ENCODE measurements at places on chromosomes 4 and X.
A peak's percentile ranks its signal among the peaks of the same experiment; 100 is the strongest.

GRCh38 chrX:84187533-84188319 is at the start of gene RPS6KA6:
Gene RPS6KA6, minus strand, starts transcription at chrX:84188199. Its CDS starts 300 bp downstream, at chrX:84187899.
- DNase-seq: no peak

GRCh38 chr4:170887396-170887795 is 797.6 kb upstream of the AADAT start:
- no peak for DNase-seq

DNA sequence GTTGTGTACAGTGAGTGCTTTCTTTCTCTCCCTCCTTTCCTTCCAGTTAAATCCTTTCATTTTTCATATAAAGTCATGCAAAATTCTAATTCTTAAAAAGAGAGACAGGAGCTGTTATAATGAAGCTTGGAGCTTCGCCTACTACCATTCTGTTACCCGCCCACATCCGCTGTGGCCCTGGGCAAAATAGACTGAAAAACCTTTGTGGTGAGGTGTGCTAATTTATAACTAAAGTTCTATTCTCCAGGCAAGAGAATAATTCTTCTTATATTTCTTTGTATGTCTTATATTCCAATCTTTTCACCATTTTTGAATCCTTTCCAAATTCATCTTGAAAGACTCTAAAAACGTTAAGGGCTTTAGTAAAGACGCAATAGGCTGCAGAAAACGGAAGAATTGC is 7.0 kb downstream of the QRFPR start:
- no peak for DNase-seq

GRCh38 chr4:188341428-188341827 is 202.2 kb downstream of the TRIML1 start:
- DNase-seq: no peak

DNA sequence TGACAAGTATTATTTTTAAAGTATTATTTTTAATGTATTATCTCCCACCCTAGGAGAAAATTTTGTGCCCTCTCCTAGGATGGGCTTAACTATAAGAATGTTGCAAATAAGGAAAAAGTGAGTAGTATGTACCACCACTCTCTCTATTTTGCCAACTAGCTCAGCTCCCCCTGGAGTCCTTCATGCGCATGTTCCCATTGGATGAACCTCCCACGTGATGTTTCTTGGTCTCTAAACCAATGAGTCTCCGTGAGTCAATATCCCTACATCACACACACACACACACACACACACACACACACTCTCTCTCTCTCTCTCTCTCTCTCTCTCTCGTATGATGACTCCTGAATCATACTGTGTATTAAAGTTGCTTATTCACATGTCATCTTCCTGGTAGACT is 129.7 kb upstream of the ZFP42 start:
- no peak for DNase-seq

GRCh38 chr4:7649741-7650531 is 215.2 kb upstream of the PSAPL1 start:
- peak; percentile 89 for DNase-seq

DNA sequence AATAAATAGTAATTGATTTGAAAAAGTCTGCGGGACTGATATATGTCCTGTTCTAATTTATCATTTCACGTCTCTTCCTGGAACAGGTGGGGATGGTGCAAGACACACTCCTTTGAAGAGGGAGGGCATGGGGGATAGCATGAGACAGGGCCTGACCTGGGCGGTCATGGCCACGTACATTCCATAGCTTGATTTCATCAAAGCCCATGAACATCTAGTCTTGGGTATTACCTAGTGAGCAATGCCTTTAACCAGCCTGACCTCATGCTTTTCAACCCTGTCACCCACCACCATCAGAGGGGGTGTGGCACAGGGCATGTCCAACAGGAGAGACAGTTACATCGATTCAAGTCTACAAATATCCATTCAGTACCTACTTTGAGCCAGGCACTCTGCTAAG is 52.3 kb upstream of the HOPX start:
- no peak for DNase-seq

DNA sequence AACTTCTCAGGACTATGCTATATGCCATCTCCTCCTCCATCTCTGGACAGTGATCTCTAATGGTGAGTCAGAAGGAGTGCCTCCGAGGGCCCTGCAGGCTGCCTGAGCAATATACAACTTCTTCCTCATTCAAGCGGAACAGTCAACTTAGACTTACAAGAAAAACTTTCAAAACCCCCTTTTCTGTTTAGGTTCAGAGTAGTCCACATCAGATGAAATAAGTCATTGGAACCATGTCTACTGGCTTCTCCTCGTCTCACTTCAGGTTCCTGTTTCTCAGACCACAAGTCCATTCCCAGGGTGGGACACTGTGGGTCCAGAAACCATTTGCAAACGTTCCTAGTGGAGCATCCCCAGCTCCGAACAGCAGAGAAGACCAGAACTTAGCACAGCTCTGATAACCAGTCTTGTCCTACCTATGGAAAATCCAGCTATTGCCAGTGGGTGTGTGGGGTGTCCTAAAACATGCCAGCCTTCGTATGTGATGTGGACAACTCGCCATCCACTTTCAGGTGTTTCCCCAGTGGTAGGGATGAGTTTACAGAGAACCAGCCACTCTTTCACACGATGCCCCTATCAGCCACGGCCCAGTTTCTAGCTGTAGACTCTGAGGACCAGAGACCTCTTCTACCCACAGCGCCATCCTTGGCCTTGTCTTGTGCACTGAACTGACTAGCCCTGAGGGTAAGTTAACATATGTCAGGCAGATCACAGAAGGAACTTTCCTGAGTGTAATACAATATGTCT is 32.7 kb upstream of the NKRF start:
- DNase-seq: no peak

DNA sequence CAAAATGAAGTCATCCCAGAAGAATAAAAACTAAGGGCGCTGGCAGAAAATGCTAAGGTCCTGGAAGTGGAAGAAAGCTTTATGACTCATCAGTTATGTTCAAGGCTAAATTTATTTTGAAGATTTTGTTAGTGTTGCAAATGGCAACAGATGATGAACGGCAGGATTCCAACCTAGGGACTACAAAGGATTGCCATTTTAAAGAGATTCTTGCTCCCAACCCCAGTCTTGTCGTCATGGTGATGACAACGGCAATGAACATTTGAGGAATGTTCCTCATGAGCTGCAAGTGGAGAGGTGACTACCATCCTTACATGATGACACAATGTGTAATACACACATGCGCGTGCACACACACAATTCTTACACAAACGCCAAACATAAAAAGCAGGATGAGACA is 54.4 kb upstream of the FTHL17 start:
- DNase-seq: no peak

- no peak for DNase-seq
Measured at GRCh38 chr4:20543131-20543530, 157.1 kb upstream of the PACRGL start.

- DNase-seq: no peak
Measured at GRCh38 chr4:7381890-7382633, 52.7 kb downstream of the PSAPL1 start.

- DNase-seq: no peak
Measured at GRCh38 chr4:123581802-123582201, 185.2 kb downstream of the SPRY1 start.

- DNase-seq: no peak
Measured at GRCh38 chr4:65918212-65918611, 247.9 kb upstream of the EPHA5 start.

DNA sequence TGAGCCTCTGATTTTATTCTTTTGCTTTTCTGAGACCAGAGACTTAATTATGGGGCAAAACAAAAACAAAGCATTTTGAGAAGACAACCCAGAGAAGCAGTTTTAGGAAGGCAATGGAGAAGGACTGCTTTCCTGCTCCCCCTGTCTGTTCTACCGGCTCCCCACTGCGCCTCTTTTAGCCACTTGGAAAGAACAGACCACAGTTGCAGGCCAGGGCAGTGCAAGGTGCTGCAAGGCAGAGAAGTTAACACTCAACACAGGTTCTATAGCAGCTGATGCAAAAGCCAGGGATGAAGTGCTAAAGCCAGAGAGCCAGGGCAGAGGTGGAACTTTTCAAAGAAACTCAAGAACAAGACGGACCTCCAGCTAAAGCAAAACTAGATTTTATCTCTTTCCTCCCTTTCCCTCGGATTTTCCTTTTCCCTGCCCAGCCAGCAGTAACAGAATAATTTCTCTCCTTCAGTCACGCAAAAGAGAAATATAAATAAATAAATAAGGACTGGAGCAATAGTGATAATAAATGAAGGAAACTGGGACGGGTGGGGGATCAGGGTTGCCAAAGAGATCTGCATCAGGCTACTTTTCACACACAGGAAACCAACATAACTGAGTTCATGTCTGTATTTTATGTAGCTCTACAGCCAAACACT is 10.4 kb downstream of the SH3RF1 start:
- DNase-seq: no peak

DNA sequence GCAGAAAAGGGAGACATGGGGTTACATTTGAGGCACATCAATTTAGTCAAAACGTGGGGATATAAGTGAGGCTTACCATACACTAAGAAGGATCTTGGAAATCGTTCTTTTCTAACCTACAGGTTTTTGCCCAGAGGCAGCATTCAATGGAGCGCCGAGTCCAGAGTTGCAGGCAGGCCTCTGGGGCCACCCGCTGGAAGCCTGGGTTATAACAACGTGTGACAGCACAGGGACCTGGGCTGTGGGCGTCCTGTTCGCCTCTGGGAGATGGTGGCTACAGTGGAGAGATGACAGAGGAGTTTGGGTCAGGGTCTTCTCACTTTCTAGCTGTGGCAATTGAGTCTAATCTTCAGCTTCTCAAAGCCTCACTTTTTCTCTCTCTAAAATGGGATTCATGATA is 53.9 kb downstream of the ENPP6 start:
- no peak for DNase-seq

DNA sequence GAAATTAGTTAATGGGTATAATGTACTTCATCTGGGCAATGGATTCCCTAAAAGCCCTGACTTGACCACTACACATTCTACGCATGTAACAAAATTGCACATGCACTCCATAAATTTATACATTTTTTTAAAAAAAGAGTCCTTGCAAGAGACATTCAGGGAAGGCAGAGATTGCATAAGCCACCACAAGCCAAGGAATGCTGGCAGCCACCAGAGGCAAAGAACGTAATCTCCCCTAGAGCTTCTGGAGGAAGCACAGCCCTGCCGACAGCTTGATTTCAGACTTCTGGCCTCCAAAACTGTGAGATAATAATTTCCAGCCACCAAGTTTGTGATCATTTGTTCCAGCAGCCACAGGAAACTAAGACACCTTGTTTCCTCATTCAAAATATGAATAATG is 185.6 kb upstream of the GALNT7 start:
- no peak for DNase-seq

GRCh38 chrX:116436358-116436816 is at the start of gene SLC6A14:
Gene SLC6A14, plus strand, starts transcription at chrX:116436606. Its CDS starts 104 bp downstream, at chrX:116436710.
- no peak for DNase-seq

DNA sequence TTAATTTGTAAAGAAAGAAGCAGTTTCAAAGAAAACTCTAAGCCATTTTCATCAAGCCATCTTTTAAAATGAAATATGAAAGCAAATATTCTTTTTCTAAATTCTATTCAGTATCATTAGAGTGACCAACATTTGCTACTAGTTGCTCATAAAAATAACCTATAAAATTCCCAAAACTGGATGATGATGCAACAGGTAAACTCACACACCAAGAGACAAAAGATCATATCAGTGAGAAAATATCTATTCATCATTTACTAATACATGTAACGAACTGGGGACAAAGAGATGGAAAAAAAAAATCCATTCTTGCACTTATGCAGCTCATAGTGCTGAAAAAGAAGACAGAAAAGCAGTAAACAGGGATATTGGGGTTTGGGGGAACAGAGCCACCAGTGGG is 48.1 kb downstream of the PDGFC start:
- DNase-seq: no peak

DNA sequence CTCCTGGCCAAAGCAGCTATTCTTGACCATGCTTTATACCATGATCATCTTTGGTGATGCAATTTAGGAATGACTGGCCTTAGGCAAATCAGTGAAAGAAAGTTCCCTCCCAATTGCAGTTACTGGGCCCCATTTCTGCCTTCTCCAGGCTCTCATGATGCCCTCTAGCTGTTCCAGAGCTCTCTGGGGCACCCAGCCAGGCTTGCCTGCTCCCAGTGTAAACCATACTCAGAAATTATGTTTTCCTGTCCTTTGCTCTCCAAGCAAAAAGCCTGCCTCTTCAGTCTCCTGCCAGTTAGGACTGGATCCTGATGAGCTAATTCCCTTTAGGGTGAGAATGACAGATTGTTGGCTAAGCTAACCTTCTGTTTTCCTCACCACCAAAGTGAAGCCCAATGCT is 85.3 kb upstream of the RBPJ start:
- DNase-seq: no peak

DNA sequence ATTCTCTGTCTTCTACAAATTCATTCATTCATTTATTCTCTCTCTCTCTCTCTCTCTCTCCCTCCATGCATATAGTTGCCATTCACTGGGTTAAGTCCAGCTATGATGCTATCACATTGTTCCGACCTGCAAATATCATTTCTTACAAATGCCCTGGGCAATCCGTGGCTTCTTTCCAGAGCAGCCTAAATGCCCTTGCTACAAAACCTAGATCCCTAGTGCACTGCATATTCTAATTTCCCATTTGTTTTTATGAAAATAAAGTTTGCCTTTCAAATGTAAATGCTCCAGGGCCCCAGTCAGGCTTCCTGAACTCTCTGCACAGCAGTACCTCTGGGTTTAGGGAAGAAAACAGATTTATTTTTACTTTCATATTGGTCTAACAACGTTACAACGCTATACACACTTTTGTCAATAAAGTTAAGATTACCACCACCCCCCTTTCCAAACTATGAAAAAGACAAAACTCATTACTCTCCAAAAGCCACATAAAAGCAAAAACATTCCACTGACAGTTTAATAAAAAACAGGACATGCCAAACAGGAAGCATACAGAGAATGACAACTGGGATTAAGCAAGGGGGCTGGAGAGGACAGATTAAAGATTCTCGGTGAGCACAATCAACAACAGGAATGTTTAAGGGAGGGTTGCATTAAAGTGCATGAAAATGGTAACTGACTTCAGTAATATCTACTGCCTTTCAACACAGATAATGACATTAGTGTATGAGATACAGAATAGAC is 104.3 kb downstream of the USP46 start:
- no peak for DNase-seq

DNA sequence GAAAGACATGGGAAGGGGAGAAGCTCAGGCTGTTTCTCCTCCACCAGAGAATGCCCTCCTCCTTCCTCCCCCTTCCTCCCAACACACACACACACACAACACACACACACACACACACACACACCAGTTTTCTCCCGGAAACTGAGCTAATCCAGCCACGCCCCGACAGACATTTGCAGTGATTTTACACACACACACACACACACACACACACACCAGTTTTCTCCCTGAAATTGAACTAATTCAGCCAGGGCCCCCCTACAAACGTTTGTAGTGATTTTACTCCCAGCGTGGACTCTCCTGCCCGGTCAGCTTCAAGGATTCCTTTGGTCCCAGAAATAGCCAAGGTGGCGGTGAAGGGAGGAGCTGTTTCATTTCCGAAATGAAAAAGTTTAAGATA is 32.9 kb upstream of the STX18 start:
- peak; percentile 66 for DNase-seq

DNA sequence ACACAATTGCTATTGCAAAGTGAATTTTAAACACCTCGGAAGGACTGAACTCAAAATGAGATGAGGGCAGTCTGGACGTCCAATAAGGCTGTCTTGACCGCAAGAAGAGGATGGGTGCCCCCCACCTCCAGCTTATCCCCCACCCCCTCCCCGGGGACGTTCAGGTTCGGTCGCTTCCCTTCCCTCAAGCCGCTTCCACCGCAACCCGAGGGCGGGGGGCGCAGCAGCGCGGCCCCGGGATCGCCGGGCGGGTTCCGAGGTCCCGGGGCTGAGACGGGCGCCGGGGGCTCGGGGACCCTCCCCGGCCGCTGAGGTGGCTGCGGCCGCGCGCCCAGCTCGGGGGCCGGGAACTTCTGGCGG is 480 bp downstream of the USP46 start:
- DNase-seq: no peak

Data from fibroblast of skin of left quadriceps (primary cell).